ENCODE measurements at places on chromosomes 4 and X. TPM values are rescaled to one million over a fixed set of nuclear protein-coding genes. Genes with fewer than 3 reads are reported as not detected.

FDCSP gene
- not detected for total RNA-seq

TEX13A gene
- not detected for total RNA-seq

STATH gene
- total RNA-seq, result not detected

GRCh38 chr4:106344647-106344970 lies 24.0 kb downstream of the GIMD1 start:
- DNase-seq, result no peak

GRCh38 chr4:129314781-129315180 lies 218.8 kb downstream of the C4orf33 start:
- no peak for DNase-seq

- DNase-seq, result no peak
Observed at GRCh38 chrX:11439846-11440245, 146.6 kb downstream of the AMELX start.

DNA sequence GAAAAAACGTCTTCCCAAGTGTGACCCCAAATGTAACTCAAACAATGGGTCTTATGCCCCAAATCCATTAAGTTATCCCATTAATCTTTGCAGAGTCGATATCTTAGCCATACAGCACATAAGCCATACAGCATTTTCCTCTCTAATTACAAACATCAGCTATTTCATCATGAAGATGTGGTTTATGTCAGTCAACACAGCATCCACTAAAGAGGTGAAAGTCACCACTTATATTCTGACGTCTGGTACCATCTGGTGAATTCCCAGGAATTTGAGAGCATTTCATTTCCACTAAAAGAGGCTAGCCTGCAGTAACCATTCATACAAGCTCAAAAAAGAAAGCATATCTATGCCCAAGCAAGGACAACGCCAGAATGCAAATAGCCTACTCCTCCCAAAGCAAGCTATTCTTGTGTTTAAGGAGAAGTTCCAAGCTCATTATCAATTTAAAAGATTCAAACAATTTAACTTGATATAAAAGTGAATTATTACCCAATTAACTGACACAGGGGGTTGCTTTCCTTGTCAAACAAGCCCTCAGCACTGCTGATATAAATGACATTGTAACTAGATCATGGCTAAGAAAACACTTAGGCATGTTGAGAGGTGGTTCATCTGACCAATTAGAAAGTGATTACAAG lies 203.3 kb downstream of the ANTXR2 start:
- DNase-seq, result no peak

DNA sequence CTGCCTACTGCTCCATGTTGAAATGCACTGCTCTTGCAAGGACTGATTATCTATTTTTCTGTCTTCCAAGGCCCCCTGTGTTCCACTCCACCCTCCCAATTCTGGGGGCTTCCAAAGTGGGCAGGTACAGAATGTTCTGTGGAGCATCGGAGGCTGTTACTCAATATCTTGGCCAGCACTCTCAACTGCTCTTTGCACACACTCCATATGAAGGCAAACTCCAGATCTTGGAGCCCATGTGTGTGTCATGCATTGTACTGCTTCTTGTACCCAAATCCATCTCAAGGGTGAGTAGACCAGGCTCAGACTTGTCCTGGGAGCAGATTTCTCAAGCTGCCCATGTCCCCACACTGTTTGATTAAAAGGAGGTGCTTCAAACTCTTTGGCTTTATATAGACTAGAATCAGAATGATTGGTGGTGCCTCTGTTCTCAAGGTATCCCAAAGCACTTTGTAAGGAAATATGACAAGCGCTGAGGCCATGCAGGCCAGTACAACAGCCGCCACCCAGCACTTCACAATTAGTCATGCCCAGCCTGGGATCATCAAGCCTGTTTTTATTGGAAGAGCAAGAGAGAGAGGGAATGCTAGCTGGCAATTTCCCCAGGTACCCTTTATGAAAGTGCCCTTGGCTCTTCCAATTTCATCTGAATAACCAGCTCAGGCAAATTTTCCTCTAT lies 44.3 kb downstream of the AR start:
- no peak for DNase-seq

DNA sequence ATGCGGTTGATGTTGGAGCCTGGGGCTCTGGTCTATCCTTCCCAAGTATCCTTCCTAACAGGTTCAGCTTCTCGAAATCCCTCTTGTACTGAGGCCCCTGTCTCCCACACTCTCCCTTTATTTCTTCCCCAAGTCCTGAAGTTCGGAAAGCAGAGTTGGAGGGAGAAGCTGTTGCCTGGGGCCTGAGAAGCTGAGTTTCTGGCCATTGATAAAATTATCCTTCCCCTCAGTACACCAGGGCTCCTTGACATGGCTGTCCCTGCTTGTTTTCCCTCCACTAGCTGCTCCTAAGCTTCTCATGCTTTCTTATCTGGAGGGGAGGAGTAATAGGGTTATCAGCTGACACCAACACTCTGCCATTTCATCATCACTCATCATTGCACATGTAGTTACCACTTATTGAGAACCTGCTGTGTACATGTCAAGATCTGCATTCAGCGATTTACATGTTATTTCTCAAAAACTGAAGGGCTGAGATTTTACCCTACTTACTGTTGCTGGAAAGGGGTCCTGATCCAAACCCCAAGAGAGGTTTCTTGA lies 58.0 kb downstream of the FUNDC1 start:
- no peak for DNase-seq
